ENCODE measurements at places on chromosomes 7 and 10.

DNA sequence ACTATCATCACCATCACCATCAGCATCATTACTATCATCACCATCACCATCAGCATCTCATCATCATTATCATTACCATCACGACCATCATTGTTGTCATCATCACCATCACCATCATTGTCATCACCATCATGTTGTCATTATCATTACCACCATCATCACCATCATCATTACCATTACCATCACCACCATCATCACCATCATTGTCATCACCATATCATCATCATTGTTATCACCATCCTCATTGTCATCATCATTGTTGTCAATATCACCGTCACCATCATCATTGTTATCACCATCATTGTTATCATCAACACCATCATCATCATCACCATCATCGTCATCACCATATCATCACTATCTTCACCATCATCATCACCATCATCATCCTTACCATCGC is 124.3 kb downstream of the PTPRN2 start:
- DNase-seq, result no peak

DNA sequence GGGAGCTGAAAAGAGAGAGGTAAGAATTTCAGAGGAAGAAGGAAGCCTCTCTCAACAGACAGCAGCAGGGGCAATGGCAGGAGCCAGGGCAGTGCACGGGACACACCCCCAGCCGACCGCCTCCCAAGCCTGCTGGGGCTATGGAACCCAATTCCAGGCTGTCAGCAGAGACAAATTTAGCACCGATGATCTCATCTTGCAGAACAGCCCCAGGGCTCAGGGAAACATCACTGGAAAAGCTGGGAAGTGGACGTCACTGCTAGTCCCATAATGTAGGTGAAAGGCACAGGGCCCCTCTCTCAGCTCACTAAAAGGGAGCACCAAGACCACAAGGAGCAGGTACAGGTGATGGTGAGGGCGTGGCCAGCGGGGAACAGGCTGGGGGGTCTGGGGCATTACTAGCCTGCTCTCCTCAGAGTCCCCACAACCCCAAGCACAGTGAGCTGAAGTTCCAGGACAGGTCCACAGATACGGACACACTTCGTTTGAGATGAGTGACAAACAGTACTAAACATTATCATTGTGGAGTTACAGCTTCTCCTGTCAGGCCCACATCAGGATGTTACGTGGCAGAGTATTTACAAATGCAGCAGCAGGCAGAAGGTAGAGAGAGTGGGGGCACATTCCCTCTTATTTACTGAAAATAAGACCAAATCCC is 103.7 kb downstream of the PLXNA4 start:
- DNase-seq, result no peak

- no peak for DNase-seq
Measured at GRCh38 chr7:6508539-6508938, 42.7 kb downstream of the GRID2IP start.

DNA sequence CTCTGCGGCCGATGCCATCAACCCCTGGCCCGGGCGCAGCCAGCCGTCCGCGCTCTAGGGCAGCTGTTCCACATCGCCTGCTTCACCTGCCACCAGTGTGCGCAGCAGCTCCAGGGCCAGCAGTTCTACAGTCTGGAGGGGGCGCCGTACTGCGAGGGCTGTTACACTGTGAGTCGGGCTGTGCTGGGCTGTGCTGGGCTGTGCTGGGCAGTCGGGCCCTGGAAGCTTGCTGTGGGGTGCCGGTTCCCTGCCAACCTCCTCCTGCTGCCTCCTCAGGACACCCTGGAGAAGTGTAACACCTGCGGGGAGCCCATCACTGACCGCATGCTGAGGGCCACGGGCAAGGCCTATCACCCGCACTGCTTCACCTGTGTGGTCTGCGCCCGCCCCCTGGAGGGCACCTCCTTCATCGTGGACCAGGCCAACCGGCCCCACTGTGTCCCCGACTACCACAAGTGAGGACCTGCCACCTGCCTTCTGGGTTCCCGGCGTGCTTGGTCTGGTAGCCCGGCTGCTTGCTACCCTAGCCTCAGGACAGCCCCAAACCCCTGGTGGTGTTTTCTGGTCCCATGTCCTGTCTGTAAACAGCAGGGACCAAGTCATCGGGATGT is 7.5 kb downstream of the ZYX start:
- DNase-seq, result no peak

DNA sequence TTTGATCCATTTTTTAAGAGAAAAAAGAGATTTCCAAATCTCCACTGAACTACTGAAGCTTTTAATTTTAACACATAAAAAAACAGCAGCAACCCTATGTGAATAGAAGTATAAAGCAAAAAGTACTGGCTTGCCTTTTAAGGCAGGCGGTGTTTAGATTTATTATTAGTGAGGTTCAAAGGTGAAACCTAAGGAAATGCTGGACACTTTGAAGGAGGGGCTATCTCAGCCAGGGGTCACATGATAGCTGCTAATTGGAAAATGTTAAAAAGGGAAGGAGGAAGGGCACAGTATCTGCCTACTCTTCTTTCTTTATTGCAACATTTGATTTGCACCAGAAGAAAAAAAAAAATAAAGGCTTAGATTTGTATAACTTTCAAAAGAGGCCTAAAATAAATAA is 183.8 kb downstream of the SKAP2 start:
- DNase-seq, result no peak

DNA sequence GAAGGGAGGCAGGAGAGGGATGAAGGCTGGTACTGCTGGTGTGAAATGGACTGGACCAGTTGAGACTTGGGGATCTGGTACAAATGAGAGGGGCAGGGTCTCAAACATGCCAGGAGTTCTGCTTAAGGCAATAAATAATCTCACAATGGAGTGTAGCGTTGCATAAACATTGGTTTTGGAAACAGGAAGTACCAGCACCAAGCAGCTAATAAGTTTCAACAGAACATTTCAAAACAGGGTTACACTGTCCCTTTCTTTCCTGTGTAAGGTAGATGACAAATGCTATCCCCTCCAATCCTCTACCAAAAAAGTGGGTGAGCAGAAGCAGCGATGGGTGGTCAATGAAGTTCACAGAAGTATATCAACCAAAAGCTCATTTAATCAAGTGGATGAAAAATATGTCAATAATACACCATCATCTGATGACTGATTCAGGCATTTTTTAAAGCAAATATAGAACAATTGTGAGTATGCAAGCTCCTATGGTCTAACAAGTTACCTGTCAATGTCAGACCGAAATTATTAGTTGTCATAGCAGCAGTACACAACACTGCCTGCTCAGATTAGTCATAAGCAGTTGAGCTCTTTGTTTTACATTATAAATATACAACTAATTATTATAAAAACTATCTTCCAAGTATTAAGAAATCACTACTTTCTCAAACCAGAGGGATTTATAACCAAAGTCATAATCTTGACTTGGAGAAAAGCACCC is 220.0 kb downstream of the FAM107B start:
- peak; percentile 70 for DNase-seq

DNA sequence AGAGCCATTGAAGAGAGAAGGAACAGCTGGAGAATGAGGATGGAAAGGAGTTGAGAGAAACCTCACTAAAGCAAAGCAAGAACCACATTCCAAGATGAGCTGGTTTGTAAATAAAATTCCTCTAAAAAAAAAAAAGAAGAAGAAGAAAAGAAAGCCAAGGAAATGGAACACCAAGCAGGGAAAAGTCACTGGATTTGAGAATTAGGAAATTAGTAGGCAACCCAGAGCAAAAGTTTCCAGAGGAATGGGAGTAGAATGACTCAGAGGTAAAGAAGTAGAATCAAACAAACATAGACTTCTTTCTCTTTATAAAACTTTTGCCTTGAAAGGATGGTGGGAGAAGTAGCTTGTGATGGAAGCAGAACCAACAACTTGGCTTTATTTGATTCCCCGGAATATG is 3.9 kb downstream of the CH25H start:
- DNase-seq, result no peak
